ENCODE measurements at places on chromosomes 3 and 15.

- no peak for DNase-seq
Observed at GRCh38 chr15:66036859-66037258, 167.6 kb downstream of the RAB11A start.

- DNase-seq, result no peak
Observed at GRCh38 chr3:52552089-52552488, 15.7 kb downstream of the UQCC5 start.

- DNase-seq, result no peak
Observed at GRCh38 chr15:84961707-84962106, 19.9 kb upstream of the PDE8A start.

DNA sequence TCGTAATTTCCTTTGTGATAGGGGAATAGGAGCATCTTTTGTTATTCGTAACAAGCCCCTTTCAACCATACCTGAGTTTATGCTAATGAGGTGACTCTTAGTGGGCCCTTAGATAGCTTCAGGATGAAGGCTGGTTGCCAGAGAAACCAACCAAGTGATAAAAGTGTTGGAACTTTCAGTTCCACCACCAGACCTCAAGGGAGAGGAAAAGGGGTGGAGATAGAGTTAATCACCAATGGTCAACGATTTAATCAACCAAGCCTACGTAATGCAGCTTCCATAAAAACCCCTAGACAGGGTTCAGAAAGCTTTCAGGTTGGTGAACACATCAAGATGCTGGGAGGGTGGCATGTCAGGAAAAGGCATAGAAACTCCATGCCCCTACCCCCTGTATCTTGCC lies 33.0 kb downstream of the HERC1 start:
- no peak for DNase-seq

DNA sequence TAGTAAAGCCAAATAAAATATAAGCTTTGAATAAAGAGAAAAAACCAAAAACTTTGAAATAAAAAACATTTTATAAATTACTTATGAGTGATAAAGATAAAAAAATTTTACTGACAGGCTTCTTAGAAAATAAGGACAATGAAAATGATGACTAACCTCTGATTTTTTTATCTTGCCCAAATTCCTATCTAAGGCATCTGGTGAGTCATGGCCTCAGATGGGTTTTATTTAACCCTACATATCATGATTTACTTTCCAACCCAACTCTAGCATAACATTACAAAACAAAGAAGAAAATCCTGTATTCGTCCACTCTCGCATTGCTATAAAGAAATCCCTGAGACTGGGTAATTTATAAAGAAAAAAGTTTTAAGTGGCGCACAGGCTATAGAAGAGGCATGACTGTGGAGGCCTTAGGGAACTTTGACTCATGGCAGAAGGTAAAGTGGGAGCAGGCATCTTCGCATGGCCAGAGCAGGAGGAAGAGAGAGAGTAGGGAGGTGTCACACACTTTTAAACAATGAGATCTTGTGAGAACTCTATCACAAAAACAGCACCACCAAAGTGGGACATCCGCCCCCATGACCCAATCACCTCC lies 152.1 kb downstream of the NEK10 start:
- no peak for DNase-seq

DNA sequence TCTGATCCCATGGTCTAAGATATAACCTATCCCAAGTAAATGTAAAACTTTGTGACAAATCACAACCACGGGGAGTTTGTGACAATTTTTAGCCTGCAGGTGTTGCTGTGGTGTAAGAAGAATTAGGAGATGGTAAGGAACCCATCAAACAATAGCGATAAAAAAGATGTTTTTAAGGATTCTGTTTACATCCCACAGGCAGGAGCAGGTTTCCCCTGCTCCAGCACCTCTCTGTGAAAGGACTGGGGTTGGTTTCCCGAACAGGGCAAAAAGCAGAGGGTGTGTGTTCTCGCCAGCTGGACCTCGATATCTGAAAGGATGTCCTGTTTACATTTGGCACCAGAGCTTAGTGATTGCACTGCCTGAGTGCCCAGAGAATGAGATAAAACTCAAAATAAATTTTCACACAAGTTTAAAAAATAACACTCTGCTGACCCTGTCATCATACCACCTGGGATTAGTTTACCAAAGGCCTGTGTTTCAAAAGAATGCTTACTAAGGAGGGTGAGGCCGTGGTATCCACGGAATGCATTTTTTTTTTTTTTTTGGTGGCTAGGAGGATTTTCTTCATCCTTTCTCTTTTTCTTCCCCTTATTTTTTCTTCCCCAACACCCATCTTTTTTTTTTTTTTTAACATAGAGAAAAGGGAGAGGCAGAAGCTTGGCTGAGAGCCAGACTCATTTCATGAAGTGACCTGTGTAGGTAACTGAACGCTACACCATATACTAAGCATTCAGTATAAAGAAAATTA lies 151.8 kb upstream of the DPH6 start:
- DNase-seq, result no peak

- DNase-seq, result no peak
Observed at GRCh38 chr15:58282060-58282708, 144.0 kb downstream of the AQP9 start.

- no peak for DNase-seq
Observed at GRCh38 chr3:114659109-114660061, 365.6 kb downstream of the TIGIT start.

GRCh38 chr15:45179221-45179985 lies 8.4 kb downstream of the SHF start:
- peak; percentile 71 for DNase-seq

GRCh38 chr3:159899166-159899565 lies 89.5 kb upstream of the IL12A start:
- no peak for DNase-seq

DNA sequence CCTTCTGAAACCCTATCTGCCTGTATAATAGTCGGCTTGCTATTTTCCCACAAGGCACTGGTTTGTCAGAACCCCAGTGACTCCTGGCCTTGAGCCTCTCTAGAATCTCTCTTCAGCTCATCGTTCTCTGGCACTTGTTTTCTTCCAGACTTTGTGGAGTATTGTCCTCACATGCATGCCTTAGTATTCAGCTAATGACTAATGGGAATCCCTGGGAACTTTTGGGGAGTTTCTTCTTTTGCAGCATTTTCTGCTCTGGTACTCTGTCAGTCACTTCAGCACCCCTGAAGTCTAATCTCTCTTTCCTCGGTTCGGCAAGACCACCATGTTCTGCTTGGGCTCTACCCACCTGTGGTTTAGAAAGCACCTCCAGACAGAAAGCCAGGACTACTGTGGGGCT lies 35.8 kb upstream of the THRB start:
- no peak for DNase-seq

DNA sequence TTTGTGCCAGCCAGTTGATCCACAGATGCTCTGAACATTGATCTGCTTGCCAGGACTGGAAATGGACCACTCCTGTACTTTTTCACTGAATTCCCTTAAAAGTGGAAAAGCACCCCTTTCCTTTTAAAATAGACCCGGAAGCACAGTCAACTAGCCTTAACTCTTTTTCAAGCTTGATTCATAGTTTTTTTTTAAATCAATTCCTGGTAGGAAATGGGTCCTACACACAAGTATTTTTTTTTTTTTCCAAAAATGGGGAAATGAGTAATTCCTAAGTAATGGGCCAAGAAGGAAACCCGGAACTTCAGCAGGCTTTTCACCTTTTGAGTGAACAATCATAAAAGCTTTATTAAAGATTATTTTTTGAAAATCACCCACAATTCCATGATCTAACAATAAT lies 234.4 kb upstream of the ADAMTS9 start:
- no peak for DNase-seq

DNA sequence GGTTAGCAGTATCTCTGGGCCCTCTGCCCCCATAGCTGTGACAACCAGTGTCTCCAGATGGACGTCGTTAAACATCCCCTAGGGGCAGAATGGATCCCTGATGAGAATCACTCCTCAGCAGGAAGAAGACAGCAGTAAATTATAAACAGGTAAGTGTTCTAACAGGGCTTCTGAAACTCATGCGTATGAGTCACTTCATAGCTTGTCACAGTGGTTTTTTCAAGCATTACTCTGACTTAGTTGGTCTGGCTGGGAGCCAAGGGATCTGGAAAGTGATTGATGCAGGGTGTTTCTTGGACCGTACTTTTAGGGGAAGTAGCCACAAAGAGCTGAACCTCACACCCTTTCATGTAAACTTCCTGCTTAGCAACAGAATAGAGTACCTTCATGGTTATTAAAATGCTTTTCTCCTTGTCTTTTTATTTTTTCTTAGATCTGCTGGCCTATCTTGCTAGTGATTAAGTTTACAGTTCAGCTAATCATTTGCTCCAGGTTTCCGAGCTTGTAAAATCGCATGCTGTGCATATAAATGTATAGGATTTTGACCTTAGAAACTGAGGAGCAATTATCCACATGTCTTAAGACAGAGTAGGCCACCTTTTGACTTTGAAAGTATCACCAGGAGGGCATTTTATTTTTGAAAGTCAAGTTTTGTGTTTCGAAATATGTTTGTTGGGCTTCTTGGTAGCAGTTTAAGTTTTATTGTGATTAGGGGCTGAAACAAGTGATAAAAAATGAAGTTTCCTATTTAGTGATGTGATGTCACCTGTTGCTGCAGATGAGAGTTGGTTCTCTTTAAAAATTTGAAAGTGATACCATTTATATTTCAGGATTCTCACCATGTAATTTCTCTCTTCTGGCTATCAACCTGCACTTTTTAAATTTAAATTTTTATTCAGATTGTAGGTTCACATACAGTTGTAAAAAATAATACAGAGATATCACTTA lies 333.9 kb downstream of the PTPRG start:
- DNase-seq, result peak; percentile 56

DNA sequence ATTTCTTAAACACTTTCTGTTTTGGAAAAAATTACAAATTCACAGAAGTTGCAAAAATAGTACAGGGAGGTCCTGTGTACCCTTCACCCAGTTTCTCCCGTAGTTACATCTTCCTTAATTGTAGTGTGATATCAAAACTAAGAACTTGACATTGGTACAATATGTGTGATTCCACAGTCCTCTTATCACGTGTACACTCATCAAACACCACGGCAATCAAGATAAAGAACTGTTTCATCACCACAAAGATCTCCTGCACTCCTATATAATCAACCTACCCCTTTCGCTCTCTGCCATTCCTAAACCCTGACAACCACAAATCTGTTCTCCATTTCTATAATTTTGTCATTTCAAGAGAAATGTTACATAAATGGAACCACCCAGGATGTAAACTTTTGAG lies 31.4 kb downstream of the POMGNT2 start:
- no peak for DNase-seq

DNA sequence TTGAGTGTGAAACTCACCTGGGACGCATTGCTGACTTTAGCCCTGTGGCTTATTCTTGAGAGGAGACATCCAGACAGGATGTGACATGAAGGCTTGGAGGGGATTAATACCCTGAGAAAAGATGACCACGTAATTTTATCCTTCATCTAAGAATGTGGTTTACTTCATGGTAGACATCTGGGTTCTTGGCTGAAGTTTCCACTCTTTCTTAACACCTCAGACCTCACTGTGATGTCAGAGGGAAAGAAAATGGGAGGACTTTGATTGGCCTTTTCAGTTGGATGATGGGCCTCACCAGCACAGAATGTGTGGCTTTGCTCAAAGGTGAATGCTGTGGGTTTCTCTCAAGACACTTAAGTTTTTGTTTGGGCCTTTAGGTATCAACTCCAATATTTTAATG lies 16.5 kb downstream of the GORASP1 start:
- DNase-seq, result no peak

GRCh38 chr3:143563786-143564185 lies 284.5 kb downstream of the SLC9A9 start:
- no peak for DNase-seq

GRCh38 chr15:97461226-97461625 lies 499.3 kb upstream of the ARRDC4 start:
- DNase-seq, result no peak

DNA sequence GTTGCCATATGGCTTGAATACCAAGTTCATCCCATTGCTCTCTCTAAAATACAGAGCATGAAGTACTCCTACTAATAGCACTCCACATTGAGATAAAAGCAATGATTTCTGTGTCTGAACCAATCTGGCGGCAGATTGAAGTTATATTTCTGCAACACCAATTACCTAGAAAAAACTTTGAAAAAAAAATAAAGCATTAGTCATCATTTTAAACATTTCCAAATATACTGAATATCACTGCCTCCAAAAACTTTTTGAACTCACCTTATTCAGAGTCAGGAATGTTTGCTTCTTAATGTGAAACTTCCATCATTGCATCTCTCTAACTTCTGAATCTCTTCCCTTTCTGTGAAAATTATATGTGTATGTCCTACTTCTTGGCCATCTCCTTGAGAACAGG lies 540.5 kb downstream of the GRM7 start:
- no peak for DNase-seq

- no peak for DNase-seq
Observed at GRCh38 chr15:41276831-41277230, 45.8 kb downstream of the CHP1 start.

GRCh38 chr15:25504307-25504706 lies 65.5 kb upstream of the UBE3A start:
- DNase-seq, result no peak

- no peak for DNase-seq
Observed at GRCh38 chr15:73969151-73969759, 22.8 kb downstream of the STOML1 start.

- DNase-seq, result no peak
Observed at GRCh38 chr15:78929536-78930264, 15.1 kb downstream of the CTSH start.

- no peak for DNase-seq
Observed at GRCh38 chr15:63107895-63108546, 13.6 kb upstream of the LACTB start.

DNA sequence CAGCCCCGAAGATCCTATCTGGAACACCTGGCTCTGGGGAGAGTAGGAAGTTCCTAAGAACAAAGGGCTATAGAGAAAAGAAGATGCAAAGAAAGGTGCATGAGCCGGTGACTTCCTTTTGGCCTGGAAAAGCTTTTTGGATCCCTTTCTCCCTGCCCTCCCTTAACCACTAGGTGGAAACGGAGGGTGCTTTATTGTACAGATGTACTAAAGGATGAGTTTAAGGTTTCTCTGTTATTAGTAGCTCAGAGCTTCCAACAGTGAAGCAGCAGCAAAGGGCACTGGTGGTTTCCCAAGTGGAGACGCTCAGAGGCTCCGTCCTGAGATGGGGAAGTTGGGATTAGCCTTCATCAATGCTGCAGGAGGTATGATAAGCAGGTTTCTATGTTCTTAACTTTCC lies 5.9 kb upstream of the ADGRG7 start:
- DNase-seq, result peak; percentile 27

DNA sequence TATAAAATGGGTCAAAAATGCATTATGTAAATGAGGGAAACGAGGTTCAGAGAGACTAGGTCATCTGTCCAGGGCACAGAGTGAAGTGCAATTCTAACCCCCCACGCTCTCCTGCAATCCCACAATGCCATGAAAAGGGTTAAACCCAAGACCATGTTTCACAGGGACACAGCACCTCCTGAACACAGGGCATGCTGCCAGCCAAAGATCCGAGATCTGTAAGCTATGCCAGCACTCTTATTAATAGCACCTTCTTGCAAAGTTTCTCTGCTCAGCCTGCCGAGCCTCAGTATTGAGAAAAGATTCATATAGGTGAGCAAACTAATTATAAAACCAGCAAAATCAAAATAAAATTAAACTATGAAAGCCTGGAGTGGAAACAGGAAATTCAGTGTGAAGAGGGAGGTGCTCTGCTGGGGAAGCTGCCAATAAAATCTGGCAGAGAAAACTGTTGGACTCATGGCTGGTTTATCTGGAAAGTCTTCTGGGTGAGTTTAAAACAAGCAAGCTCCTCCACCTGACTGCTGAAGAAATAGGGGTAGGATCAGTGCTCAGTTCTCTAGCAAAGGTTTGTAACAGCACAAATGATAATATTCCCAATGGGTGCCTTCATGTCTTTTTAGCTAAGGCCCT lies 50.3 kb downstream of the LRIG1 start:
- DNase-seq, result no peak
